ENCODE measurements at places on chromosomes 6 and 20. TPM values are rescaled to one million over a fixed set of nuclear protein-coding genes. Genes with fewer than 3 reads are reported as not detected.

- no peak for DNase-seq
These were observed 23.6 kb upstream of the BTBD3 start for GRCh38 chr20:11894062-11894461.

- no peak for DNase-seq
These were observed 121.7 kb upstream of the CCN2 start for GRCh38 chr6:132072831-132073230.

DNA sequence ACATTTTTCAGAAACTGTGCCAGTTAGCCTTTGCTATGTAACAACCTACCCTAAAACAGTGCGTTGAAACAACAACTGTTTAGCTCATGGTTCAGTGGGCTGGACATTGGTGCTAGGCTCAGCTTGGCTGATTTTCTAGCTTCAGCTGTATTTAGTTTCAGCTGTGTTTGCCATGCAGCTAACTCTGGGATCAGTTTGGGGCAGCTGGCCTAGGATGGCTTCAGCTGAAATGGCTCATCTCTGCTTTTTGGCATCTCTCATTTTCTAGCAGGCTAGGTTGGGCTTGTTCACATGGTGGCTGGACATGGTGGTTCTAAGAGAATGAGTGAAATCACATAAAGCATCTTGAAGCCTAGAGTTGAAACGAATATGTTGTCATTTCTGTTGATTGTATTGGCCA is 464.2 kb downstream of the QKI start:
- no peak for DNase-seq

DNA sequence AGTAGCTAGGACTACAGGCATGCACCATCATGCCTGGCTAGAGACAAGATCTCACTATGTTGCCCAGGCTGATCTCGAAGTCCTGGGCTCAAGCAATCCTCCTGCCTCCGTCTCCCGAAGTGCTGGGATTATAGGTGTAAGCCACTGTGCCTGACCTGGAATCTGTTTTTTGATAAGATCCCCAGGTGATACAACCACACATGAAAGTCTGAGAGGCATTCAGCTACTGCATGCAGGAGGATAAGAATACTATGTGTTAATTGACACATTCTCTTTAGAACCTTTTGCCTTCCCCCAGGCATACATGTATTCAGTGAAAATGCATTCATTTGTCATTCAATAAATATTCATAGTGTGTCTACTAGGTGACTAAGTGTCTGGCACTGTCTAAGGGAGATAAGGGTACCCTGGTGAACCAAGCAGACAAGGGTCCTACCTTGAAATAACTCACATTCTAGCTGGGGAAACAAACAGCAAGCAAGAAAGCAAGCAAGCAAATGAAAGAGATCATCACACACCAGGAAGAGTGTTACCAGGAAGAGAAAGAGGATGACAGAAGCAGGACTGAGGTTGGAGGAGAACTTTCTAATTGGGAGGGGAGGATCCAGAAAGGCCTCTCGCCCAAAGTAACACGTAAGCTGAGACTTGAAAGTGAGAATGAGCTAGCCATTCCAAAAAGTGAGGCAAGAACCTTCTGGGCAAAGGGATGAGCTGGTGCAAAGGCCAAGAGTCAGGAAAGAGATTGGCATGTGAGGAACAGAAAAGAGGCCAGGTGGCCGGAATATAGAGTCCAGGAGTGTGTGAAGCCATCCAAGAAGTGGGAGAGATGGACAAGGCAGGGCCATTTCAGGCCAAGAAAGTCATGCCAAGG is 6.5 kb downstream of the GFOD1 start:
- no peak for DNase-seq

GRCh38 chr20:4493386-4493785 is 228.3 kb upstream of the PRND start:
- DNase-seq: no peak

DNA sequence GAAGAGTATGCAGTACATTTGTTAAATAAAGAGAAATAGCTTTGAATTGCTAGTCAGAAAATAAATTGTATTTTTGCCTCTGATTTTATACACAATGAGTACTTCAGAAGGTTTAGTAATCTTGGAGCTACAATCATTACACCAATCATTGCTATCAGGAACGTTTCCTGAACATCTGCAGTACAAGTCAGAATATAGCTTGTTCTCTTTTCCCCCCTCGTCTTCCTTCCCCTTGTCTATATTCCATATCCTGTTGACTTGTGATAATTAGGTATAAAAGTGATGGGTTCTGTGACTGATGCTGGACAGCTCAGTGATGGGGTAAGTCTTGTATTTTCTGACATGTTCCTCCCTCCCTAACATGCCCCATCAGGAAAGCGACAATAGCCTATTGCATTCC is 94.0 kb downstream of the AHI1 start:
- DNase-seq: no peak

- no peak for DNase-seq
These were observed 322.9 kb downstream of the SAMD5 start for GRCh38 chr6:147831356-147831755.

DNA sequence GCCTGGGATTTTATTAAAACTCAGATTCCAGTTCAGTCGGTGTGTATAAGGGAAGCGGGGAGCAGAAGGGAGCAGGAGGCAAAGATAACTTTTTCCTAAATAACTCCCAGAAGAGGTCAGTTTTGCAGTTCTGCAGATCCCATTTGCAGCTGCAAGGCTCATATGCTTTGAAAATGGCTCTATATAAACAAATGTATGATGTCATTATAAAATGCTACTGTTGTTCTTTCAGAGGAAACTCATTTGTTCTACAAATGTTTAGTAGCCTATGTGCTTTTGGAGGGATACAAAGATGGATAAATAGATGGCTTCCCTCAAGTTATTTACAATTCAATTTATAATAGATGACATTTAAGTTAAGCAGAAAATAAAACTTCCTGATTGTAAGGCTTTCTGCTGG is 29.2 kb upstream of the DSP start:
- DNase-seq: no peak

DNA sequence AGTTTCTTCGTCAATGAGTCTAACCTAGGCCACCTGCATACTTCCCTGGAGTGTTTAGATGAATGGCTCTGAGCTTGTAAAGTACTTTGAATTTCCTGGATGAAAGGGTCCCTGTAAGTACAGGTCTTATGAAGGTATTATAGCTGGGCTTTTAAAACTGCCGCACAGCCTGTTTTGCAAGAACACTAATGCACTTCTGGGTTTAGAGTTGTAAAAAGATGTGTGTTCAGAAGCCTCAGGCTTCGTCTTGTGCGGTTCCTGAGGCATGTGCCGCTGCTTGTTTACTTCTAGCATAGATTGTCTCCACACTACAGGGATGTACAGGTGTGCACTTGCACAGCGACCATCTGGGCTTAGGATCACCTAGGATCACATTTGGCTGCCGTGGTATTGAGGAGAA is 324.5 kb downstream of the SOX4 start:
- DNase-seq: no peak

DNA sequence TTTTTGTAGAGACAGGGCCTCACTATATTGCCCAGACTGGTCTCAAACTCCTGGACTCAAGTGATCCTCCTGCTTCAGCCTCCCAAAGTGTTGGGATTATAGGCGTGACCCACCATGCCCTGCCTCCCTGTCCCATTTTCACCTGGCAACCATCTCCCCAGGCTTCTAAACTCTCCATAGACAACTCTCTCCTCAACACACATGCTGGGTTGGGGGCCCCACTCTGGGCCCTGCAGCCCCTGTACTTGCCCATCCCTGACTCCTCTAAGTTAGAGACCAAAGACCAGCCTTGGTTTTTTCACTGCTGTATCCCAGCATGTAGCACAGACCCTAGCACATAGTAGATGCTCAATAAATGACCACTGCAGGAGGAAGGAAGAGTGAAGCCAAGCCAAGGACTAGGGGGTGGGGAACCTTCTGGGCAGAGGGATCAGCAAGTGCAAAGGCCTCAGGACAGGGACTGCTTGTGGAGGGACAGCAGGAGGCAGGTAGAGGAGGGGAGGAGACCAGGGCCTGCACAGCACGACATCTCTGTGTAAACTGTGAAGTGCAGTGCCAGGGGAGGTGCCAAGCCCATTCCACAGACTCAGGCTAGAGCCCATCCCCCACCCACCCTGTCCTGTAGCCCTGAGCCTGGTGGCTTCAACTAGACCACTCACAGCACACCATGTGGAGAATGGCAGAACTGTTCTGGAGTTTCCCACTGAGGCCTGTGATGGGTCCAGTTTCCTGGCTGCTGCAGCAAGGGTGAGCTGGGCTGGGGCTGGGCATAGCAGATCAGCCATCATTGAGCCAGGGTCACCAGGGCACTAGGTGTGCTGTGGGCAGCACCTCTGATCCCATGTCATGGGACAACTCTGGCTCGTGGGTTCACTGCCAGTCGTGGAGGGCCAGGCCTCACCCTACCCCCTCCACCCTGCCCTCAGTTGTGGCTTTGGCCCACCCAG is 3.4 kb upstream of the SRC start:
- no peak for DNase-seq

DNA sequence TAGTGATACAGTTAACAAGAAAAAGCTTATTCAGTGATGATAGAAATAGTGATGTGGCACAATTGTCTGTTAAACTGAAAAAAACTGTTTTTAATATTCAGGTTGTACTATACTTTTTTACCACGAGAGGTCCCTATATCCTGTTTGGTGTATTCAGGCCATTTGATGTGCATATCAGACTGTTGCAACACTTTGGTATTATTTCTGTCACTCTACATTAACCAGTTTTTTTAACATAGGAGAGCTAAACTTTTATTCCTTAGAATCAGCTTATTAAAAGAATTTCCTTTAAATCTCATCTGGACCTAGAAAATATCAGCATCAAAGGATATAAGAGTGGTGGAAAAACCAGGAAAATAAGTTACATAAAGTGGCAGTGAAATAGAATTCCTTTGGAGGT is 36.8 kb downstream of the TSPYL4 start:
- no peak for DNase-seq

DNA sequence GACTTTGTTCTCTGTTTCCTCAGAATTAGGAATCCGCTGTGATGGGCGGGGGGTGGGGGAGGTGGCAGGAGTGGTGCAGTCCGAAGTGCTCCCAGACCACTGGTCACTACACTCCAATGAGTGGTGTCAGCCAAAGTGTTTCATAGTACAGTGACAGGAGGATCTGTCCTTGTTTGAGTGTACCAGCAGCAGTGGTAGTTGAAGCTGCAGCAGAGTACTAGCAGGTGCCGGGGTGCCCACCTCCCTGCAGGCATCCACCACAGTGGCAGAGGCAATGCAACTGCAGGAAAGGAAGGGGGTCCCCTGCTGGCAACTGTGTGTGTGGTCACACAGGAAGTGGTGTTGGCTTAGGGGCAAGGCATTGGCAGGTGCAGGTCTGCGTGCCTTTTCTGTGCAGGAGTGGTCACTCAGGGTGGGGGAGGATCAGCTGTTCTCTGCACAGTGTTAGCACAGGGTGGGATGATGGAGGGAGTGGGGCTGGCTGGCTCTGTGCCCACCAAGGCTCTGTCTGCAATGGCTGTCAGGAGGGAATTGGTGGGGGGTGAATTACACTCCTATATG is 9.7 kb downstream of the HLA-DOB start:
- DNase-seq: no peak

DNA sequence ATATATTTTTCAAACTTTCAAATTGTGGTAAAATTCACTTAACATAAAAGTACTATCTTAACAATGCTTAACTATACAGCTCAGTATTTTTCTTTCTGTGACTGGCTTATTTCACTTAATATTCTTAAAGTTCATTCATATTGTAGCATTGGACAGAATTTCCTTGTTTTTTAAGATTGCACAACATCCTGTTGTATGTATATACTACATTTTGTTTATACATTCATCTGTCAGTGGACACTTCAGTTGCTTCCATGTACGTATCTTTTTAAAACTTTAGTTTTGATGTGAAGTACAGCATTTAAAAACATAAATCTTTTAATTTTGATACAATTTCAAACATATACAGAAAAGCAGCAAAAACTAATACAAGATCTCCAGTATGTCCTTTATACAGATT is 220.7 kb downstream of the ZFAND3 start:
- DNase-seq: peak; percentile 31

GRCh38 chr6:57257911-57258541 is 35.9 kb upstream of the RAB23 start:
- no peak for DNase-seq

DNA sequence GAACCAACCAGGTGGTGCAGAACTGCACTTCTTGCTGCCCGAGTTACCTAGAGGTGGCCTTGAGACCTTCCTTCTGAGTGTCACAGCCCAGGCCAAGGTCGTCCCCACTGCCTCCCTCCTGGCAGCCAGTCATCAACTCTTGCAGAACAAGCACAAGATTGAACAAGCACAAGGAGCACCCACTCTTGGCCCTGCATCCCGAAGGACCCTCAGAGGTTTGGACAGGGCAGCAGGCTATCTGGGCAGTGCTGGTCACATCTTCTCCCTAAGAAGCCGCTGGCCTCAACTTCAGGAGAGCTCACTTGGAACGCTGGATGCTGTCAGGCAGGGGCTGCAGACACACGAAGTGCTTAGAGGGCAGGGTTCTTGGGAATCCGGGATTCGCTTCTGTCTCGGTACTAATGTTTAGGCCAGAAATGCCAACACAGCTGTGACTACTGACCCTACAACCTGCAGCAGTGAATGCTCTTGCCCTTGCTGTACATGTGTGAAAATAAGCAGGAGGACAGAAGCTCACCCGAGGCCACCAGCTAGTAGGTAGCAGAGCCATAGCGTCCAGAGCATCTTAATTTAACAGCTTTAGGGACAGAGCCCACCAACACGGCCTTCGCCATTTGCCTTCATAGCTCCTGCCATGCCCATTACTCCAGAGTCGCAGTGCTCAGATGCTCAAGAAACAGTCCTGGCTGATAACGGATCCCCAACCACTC is 4.0 kb upstream of the ACSS1 start:
- DNase-seq: no peak

DNA sequence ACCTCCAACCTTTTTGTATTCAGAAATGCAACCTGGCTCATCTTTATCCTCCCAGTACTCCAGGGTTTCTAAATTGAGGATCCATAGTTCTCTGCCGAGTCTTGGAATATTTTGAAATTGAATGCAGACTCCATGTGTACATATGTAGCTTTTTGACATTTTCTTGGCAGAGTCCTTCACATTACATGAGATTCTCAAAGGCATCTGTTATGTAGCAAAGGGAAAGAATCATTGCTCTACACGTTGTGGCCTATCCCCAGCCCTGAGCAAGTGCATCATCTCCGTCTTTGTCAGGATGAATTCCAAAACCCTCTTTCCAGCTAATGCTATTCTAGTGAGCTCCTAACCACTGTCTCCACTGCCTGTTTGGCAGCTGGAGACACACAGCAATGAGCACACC is 742.9 kb downstream of the DHX35 start:
- no peak for DNase-seq

DNA sequence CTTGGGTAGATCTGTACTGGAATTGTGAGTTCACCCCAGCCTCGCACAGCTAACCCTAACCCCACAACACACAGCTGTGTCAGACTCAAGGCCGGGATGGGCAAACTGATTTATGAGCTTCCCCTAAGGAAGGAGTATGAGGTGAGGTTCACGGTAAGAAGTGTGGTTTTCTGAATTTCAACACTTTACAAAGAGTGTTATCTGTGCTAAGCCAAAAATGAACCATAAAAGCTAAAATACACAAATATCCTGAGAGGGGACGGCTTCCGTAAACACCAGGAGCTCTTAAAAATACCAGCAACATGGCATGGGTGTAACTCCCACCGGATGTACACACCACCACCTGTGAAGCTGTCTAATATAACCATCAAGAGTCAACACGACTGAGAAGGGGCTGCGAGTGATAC is 101.2 kb downstream of the ATP9A start:
- no peak for DNase-seq

The MICAL1 gene
- polyA plus RNA-seq: 56.3 TPM

The DEFB126 gene
- polyA plus RNA-seq: not detected

The SLC17A2 gene
- 0.12 TPM for polyA plus RNA-seq

The TJAP1 gene
- polyA plus RNA-seq: 32.6 TPM

The REPS1 gene
- polyA plus RNA-seq: 69.0 TPM

The RIPPLY2 gene
- not detected for polyA plus RNA-seq

The SSTR4 gene
- 0.24 TPM for polyA plus RNA-seq

The PTGIS gene
- polyA plus RNA-seq: 6.5 TPM

The APOBEC2 gene
- polyA plus RNA-seq: 20.8 TPM

The TNFRSF21 gene
- polyA plus RNA-seq: 21.8 TPM

The SLC26A8 gene
- 0.48 TPM for polyA plus RNA-seq

Measured in right lung (tissue), 10 donors.